ENCODE measurements at places on chromosomes 5 and 9.

DNA sequence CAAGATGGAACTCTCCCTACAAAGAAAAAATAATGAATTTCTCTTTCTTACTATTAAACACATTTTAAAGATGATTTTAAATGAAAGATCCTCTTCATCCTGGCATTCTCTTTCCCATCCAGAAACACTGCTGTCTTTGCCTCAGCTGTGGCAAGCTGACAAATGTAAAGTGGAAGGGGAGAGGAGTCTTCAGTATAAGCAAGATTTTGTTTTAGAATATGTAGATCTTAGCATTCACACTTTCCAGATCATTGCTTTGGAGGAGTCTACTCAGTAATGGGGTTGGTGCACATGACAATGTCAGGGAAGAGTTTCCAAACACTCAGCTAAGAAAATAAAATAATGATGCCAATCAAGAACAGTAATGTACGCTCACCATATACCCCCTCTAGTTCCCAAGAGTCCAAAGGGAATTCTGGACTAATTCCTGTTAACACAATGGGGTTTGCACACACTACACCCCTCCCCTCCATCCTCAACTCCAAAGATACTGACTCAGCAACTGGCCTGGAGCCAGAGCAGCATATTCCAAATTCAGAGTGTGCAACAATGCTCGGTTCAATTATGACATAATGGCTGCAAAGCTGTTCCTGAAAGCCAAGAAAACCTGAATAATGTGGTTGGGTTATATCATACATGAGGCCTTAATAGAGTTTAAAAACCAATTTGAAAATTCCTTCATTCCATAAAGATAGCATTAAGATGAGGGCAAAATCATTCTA lies 4.6 kb downstream of the C5orf63 start:
- DNase-seq, result no peak

DNA sequence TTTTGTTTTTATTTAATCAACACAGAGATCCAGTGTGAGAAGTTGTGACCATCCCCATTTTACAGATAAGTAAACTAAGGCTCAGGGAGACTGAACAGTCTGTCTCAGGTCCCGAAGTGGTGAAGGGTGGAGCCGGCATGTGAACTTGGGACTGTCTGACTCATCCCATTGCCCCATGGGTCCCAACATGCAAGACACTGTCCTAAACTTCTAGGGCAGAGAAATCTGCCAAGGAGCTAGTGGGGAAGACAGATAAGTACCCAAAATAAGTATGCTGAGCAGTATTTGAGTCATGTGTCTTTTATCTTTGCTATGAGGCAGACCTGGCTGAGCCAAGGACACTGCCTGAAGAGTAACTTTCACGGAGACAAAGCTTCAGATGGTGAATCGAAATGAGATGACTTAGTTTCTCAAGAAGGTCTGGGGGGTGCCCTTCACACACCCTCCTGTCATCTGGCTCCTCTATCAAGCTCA lies 64.3 kb upstream of the SLC25A51 start:
- no peak for DNase-seq

DNA sequence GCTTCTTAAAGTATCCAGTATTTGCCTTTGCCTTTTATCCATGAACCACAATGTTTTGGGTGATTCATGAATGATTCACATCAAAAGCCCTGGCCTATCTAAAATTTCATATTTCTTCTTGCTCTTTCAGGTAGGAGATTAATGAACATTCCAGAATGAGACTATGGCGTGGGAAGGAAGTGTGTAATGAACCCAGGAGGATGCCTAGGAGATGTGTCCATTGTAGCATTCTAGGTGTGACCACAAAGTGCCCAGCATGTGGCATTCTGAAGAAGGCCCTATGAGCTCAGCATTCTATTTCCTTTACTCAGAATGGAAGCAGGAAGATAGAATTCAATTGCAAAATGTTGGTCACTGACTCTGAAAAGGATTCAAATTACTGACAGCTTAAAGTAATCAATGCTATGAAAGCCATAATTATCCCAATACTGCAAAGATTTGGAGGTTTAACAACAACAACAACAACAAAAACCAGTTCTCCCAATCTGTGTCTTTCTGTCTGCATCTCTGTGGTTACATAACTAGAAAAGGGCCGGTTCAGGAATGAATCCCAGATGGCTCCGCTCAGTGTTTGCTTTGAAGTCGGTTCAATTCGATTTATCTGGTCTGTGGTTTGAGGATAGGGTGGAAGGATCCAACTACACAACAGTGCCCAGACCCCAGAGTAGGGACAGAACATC lies 126.7 kb downstream of the FOXD1 start:
- no peak for DNase-seq

DNA sequence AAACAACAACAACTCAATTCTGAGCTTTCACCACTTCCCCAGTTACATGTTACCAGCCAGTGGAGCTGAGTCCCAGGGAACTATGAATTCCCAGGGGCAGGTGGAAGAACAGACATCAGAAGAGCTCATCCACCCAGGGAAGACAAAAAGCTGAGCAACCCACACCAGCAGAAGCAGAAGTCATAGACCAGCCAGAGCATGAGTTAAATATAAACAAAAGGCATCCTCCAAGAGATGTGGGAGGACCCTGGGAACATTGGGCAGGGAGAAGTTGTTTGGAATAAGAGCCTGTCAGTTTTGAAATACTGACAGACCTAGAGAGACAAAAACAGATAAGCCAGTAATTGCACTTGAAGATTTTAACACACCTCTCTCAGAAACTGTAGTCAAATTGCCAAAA lies 102.3 kb upstream of the LMX1B start:
- no peak for DNase-seq

GRCh38 chr5:72895758-72896157 lies 60.1 kb upstream of the FCHO2 start:
- no peak for DNase-seq

GRCh38 chr5:116032991-116033390 lies 719 bp downstream of the ARL14EPL start:
- no peak for DNase-seq

DNA sequence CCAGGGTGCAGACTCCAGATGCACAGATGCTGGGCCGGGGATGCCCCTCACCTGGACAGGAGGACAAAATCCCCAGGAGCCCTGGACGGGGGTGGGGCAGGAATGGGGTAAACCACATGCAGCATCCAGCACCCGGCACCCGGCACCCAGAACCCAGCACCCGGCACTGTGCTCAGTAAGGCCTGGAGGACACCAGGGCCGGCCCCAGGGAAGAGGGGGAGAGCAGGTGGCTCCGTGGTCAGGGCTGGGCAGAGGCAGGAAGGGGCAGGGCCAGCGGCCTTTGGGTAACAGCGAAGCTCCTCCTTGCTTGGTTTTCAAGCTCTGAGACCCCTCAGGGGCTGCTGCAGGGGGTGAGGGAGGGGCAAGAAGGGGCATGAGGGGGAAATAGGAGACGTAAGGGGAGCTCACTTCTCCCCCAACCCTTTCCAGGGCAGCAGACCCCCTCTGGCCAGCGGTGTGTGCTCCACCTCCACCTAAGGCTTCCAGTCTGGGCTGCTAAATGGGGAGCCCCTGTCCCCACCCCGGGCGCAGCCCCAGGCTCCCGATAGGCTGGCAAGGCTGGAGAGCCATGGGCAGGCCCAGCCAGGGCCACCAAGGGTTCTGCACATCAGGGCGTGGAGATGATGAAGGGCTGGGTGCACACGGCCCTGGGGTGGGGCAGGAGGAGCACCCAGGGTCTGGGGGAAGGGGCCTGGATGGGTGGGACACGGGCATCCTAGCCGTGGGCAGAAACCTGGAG lies 17.8 kb upstream of the SLC6A19 start:
- no peak for DNase-seq

DNA sequence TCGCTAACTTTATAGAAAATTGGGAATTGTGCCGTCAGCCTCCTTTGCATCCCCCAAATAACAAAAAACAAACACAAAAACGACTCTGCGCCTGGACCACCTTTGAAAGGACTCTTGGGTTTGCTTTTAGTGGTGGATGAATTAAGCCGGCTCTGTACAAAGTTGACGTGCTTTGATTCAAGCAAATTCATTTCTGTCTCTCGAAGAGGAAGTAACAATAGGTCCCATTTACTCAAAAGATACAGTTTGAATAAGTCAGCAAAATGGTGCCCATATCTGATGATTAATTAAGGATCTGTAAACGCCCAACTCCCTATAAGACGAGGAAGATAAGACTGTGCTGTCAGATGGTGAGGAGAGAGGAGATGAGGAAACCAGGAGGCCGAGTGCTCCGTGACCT lies 67.8 kb downstream of the AK8 start:
- DNase-seq, result no peak

GRCh38 chr9:30723656-30724055 lies 1660.8 kb upstream of the ACO1 start:
- DNase-seq, result no peak

DNA sequence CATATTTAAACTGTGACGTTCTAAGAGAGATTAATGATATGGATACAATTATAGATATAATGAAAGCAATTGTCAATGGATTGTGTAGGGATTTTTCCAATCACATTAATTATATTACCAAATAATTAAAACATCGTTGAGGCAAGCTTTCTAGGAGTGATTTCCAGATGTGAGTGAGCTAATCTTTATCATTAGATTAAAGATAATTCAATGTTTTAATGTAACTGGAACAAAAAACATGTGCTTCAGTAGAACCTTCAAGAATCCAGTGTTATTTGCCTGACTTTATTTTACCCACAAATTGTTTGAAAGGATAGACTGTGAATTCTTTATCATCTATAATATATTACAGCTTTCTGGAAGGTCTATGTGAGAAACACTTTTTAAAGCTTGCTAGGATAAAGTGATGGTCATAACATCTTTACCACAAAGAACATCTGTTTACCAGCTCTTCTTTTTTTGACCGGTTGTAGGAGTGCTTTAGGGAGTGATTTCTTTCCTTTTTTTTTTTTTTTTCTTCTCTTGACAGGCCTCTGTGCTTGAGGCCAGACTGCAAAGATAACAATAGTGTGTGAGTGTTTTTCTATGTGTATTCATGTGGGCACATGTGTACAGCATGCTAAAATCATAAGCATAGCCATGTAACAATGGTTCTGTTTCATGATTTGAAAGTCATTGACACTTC lies 35.0 kb downstream of the SNCAIP start:
- no peak for DNase-seq

GRCh38 chr5:1033178-1033577 lies 24.6 kb downstream of the NKD2 start:
- DNase-seq, result no peak

- no peak for DNase-seq
Observed at GRCh38 chr5:142906863-142907671, 136.9 kb downstream of the ARHGAP26 start.

DNA sequence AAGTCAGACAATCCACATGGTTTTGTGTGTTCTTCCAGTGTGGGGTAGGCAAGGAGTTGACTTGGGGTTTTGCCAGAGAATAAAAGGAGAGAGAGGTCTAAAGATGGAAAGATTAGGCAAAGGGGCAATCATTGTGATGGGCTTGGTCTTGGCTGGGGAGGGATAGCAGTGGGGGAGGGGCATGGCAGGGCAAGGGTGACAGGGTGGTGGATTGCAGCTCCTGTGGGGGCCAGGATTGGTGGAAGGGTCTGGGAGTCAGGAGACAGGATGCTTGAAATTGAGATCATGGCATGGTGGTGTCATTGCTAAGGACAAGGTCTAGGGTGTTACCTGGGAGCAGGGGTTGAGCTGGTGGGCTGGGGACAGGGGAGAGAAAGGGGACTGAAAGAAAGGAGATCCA lies 57.6 kb downstream of the ZNF618 start:
- DNase-seq, result no peak

- no peak for DNase-seq
Observed at GRCh38 chr5:157518963-157519362, 56.6 kb downstream of the ADAM19 start.

- DNase-seq, result no peak
Observed at GRCh38 chr5:147398860-147399259, 111.0 kb downstream of the DPYSL3 start.

- peak; percentile 65 for DNase-seq
Observed at GRCh38 chr9:23447166-23447565, 378.9 kb downstream of the ELAVL2 start.

DNA sequence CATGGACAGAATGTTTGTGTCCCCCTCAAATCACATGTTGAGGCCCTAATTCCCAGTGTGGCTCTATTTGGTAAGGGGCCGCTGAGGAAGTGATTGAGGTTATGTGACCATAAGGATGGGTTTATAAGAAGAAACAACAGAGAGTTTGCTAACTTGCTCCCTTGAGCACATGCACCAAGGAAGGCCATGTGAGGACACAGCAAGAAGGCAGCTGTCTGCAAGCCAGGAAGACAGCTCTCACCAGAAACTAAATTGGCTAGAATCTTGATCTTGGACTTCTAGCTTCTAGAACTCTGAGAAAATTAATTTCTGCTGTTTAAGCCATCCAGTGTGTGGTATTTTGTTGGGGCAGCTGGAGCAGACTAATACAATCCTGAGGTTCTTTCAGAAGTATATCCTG lies 35.2 kb upstream of the CDC42SE2 start:
- DNase-seq, result no peak

GRCh38 chr5:133344266-133344665 lies 268.1 kb downstream of the FSTL4 start:
- no peak for DNase-seq

DNA sequence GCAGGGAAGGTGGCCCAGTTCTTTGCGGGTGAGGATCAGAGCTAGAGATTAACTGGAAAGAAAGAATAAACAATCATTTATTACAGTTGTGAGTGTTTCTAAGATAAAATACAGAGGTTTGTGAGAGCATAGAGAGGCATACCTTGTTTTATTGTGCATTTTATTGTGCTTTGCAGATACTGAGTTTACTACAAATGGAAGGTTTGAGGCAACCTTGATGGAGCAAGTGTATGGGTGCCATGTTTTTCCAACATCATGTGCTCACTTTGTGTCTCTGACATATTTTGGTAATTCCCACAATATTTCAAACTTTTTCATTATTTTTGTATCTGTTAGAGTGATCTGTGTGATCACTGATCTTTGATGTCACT lies 715 bp upstream of the C5orf34 start:
- DNase-seq, result no peak

GRCh38 chr9:27473111-27473529 lies 51.0 kb upstream of the IFNK start:
- no peak for DNase-seq

DNA sequence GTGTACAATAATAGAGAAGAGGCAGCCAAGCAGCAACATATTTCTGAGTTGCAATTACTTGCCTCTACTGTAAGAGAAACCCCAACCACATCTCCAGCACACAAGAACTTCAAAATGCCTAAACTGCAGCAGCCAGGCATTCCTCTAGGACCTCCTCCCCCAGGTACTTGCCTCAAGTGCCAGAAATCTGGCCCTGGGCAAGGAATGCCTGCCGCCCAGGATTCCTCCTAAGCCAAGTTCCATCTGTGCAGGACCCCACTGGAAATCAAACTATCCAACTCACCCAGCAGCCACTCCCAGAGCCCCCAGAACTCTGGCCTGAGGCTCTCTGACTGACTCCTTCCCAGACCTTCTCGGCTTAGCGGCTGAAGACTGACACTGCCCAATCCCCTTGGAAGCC lies 336.8 kb upstream of the RGMB start:
- no peak for DNase-seq

GRCh38 chr5:124961521-124961920 lies 215.1 kb upstream of the ZNF608 start:
- DNase-seq, result no peak

All from brain (organoid and tissue), 16 donors.